Adipose tissue (tissue), 3 donors: ENCODE measurements at places on chromosomes 4 and X. TPM values are rescaled to one million over a fixed set of nuclear protein-coding genes. Genes with fewer than 3 reads are reported as not detected.

EFHC2 gene
- polyA plus RNA-seq = 0.53 TPM

ERCC6L gene
- not detected for polyA plus RNA-seq

GLRB gene
- 2.1 TPM for polyA plus RNA-seq

MAGEA4 gene
- polyA plus RNA-seq = not detected

RAB9B gene
- polyA plus RNA-seq = 0.45 TPM
